ENCODE measurements at places on chromosomes 16 and 17.

GRCh38 chr16:728131-728889, 1.4 kb downstream of the HAGHL start:
- peak; percentile 72 for DNase-seq

DNA sequence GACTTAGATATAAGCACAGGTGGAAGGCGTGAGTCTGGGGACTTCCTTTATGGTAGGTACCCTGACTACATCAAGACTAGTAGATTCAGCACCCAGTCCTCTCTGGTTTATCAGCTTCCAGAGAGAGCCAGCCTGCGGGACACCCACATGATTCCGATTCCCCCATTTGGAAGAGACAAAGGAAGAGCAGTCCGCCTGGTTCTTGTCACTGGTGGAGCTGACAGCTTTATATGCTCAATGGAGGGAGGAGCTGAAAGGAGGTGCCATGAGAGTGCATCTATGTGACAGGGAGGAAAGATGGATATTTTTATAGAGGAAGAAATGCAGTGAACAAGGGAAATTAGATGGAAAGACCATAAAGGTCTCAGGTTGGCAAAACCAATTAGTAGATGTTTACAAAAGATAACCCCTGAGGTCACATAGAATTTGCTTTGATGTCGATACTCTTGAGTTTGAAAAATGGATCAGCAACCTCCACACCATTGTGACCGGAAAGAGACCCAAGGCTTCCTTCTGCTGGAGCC, 437.7 kb downstream of the PMP22 start:
- no peak for DNase-seq

DNA sequence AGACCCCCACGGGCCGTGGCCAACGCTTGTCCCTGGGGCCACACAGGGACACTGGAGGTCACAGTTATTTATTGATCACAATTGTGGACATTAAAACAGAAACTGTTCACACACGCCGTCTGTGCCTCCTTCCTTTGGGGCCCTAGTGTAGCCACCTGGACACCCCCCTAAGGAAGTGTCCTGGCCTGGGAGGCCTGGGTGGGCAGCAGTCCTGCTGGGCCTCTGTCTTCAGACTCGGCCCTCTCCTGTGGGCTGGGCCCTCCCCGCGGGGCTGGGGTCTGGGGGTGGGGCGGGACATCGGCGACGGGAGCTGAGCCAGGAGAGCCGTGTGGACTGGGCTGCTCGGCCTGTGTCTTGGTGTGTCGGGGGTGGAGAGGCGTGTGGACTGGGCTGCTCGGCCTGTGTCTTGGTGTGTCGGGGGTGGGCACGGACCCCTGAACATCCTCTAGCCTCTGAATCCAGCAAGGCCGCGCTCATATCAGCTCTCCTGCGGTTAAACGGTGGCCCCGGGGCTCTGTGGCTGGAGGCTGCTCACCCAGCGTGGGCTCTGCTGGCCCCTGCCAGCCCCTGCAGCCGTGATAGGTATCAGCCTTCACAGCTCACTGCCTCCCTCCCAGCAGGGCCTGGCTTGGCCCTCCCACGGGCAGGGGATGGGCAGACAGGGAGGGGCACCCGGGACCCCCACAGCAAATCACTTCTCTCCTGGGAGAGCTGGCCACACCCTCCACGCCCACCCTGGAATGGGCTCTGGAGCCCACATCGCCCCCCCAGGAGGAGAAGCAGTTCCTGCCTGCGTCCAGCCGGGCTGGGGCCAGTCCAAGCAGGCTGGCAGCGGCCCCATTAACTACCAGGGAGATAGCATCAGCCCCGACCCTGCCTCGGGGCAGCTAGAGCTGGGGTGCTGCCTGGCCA, 1.1 kb upstream of the NHLRC4 start:
- no peak for DNase-seq

DNA sequence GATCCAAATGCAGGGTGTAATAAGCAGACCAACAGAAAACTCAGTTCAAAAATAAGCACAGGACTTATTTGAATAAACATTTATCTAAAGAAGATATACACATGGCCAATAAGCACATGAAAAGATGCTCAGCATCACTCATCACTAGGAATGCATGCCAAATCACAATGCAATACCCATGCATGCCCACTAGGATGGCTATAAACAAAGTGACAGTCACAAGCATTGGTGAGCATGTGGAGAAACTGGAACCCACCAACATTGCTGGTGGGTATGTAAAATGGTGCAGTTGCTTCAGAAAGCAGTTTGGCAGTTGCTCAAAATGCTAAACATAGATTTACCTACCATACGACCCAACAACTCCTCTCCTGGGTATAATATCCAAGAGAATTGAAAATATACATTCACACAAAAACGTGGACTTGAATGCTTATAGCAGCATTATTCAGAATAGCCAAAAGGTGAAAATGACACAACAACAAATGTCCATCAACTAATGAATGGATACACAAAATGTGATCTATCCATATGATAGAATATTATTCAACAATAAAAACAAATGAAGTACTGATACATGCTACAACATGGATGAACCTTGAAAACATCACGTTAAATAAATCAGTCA, 20.1 kb downstream of the UBE2O start:
- no peak for DNase-seq

DNA sequence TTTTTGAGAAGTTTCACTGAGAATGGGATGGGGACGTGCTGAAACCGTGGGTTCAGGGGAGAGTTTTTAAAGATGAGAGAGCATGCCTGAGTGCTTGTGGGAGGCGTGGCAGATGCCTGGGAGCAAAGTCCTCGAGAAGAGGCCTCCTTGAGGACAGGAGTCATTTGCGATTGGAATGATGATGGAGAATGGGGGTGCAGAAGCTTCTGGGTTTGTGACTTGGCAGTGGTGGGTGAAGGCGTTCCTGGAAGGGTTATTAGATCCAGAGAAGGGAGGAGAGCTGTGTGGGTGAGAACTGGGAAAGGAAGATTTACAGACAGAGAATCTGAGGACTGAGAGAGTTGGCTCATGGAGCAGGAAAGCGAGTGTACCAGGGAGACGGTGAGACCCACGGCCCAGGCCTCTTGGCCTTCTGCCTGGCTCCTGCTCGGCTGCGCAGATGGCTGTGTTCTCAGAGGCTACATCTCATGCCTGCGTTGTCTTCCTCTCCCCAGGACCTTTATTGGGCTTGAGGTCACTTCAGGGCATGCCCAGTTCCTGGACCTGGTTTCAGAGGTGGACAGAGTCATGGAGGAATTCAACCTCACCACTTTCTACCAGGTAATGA, 8.6 kb upstream of the MMP15 start:
- no peak for DNase-seq

DNA sequence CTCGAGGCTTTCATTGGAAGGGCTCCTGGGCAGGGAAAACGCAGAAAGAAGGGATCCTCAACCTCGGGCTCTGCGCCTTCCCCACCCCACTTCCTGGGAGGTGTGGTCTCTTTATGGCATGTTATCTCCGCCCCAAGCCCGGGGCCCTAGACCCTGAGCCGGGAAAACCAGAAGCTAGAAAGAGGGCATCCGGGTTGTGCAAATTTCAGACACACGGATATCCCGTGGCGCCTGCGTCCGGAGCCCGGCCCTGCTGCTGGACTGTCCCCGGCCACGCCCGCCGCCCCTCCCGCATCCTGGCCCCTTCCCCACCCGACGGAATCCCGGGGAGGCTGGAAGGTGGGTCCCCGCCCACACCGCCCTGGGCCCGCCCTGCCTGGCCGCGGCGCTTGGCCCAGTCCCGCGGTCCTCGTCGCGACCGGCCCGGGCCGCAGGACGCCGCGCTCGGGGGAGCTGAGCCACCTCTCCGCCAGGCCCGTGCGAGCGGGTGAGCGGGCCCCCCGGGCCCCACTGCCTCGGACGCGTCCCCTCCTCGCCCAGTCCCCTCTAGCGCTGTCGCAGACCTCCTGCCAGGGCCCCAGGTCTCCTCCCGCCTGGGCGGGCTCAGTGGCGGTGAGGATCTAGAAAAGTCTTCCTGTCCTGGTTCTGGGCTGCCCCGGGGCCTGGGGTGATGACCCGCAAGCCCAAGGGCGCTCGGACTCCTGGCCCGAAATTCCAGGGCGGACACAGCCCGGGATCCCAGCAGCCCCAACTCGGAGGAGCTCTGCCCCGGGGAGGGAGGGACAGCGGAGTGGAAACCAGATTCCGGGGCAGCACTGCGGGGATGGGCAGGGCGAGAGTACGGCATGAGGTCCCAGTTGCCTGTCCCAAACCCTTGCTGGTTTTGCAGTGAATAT, at the start of gene SLC16A5:
Gene SLC16A5 (plus strand): TSS at position 397 of the 896 bp plus-strand sequence. CDS start 5,683 bp downstream, outside the sequence.
- DNase-seq: peak; percentile 47

DNA sequence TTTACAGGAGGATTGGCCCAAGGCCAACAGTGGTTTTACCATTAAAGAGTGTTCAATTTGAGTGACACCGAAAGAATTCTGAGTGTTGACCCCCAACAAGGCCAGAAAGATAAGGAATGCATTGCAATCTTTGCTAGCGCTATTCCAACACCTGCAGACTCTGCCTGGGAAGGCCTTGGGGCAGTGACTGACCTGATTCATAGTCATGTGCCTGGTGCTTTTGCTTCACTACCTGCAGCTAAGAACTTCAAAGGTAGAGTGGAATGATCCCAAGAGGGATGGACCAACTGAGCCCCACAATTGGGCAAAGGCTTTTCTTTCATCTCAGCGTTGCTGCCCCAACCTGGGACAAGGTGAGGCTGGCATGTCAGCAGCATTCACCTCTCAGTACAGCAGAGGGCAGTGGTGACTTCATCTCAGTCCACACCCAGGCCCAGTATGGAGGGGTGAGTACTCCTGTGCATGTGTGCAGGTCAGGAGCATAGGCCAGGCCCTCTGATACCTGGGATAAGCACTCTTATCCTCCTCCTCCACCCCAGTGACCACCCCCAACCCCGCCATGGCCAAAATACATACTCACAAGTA, 149.6 kb upstream of the GNAO1 start:
- peak; percentile 13 for DNase-seq

DNA sequence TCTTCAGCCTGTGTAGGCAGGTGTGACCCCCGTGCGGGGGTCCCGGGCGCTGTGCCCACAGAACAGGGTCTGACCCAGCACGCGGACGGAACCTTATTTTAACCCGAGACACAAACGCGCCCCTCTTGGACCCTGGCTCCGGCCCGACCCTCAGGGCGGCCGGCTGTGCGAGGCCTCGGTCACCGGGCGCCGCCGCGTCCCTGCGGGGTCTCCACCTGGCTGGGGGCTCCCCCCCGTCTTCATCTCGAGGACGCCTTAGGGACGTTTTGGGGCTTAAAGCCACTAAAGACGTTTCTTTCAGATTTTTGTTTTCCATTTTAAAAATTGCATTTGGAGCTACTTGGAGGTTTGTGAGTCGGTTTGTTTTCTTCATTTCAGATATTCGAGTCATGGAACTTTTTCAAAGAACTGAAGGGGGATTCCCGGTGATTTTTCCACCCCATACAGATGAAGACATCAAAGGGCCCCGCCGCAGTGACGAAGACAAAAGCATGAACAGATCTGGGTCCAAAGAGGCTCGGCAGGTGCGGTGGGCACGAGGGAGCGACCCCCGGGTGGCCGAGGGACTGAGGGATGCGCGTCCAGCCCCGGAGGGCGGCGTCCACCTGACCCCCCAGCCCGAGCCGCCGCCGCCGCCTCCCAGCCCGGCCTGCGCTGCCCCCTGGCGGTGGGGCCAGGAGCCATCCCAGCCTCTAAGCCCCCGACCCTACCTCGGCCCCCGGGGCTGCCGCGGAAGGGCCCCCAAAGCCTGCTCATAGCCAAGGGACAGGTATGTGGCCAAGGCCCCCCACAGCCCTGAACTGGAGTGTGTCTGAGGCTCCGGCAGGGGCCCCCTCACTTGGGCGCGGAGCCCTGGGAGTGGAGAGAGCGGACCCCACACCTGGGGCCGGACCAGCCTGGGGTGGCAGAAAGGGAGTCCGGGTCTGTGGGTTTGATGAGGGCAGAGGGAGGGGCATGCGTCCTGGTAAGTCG, 3.8 kb upstream of the CD7 start:
- peak; percentile 80 for DNase-seq

GRCh38 chr17:32142038-32142856, at the start of gene RHOT1:
RHOT1 (plus strand) TSS chr17:32142502; CDS start chr17:32142693, 191 bp downstream.
- DNase-seq: peak; percentile 77

GRCh38 chr17:64679710-64680216, 17.7 kb upstream of the SMURF2 start:
- DNase-seq: no peak

DNA sequence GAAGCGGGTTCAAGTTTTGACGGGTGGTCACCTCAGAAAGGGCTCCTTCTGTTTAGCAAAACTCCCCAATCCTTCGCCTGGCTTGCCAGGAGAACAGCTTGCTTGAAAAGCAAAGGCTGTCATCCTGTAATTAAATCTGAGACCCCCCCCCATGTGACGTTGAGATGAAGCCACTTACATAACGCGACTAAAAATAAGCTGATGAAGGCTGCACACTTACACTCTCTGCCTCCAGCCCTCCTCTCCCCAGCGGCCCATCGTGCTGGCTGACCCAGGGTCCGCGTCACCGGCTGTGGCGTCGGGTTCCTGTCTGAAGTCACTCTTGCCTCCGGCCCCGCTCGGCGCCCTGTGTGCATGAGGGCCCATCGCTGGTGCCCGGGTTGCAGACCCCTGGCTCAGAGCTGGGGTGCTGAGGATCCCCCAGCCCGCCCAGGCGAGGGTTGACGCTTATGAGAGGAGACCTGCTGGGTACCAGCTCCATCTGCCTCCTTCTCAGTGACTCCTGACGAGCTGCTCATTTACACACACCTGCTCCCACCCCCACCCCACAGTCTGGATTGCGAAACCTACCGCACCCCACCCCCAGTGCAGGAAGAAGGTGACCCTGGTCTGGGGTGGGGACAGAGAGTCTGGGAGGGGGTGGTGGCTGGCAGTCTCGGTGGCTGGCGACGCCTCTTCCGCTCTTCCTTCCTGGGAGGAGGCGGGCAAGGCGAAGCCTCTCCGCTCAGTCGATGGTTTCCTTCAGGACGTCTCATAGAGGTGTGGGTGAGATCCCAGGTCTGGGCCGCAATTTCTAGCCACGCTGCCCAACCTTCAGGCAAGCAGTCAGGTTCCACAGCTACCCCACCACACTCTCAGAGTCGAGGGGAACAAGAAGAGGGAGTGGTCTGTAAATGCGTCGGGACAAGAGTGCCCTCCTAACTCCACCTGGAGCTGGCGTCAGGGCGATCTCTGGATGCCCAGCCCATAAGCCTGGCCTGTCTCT, 3.1 kb upstream of the BAIAP2 start:
- DNase-seq: no peak

DNA sequence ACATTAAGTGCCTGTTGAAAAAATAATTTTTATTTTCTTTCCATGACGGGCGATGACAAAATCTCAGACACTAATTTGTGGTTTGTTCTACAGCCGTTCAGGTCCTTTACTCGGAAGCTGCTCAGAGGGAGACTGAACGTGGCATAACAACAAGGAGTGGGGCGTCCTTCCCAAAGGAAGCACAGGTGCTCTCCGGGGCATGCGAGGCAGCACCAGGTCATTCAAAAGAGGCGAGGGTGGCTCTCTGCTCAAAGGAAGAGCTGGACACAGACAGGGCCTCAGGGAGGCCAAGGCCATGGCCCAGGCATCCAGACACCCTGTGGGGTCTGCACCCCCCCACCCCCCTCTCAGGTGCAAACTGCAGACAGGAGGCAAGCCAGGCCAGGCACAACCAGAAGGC, 16.2 kb downstream of the UNKL start:
- no peak for DNase-seq

DNA sequence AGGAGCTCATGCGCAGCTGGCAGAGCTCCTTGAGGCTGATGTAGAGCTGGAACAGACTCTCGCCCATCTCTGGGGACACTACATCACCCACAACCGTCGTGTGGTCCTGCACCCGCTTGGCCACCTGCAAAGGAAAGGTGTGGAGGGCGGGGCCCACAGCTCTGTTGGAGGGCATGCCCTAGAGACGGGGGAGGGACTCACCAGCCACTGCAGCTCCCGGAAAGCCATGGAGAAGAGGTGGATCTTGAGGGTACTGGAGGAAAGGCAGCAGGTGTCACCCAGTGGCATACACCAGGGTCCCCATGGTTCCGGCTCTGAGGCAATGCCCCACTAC, 8.6 kb downstream of the UNC13D start:
- DNase-seq: no peak

- peak; percentile 49 for DNase-seq
These were observed 40.9 kb downstream of the RAP1GAP2 start for GRCh38 chr17:2837147-2837561.

All from activated naive CD8-positive, alpha-beta T cell treated with anti-CD3 and anti-CD28 coated beads, Interleukin-2, amount 50 U/mL, for 24 hours (primary cell).